AG10803 (cell line): ENCODE measurements at places on chromosomes 12 and 14.

- DNase-seq: no peak
Observed at GRCh38 chr12:121511916-121512315, 68.9 kb downstream of the KDM2B start.

DNA sequence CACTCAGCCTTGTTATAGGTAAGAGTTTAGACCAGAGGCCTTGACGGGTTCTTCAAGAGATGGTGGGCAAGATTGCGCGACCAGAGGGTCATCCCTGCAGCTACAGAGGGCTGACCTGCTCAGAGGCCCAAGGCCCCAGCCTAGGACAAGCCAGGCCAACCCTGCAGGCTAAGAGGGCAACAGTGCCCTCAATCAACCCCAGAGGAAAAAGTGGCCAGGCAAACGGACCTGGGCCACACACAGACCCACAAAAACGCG, 1.3 kb downstream of the SSH1 start:
- no peak for DNase-seq

GRCh38 chr14:81385886-81386285, 14.2 kb downstream of the STON2 start:
- no peak for DNase-seq

DNA sequence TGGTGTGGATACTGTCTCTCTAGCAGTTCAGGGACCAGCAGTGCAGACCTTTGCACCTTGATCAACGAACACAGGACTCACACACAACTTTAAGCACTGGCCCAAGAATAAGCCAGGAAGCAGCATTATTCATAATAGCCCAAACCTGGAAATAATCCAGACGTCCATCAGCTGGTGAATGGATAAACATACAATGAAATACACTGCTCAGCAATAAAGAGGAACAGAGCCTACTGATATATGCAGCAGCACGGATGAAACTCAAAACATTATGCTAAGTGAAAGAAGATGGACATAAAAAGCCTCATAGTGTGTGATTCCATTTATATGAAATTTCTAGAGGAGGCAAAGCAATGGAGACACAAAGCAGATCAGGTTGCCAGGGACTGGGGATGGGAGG, 303.9 kb upstream of the FKBP4 start:
- DNase-seq: no peak

GRCh38 chr14:69073915-69074314, 79.0 kb downstream of the DCAF5 start:
- DNase-seq: no peak

GRCh38 chr12:63922474-63922873, 78.0 kb downstream of the SRGAP1 start:
- DNase-seq: peak; percentile 97

DNA sequence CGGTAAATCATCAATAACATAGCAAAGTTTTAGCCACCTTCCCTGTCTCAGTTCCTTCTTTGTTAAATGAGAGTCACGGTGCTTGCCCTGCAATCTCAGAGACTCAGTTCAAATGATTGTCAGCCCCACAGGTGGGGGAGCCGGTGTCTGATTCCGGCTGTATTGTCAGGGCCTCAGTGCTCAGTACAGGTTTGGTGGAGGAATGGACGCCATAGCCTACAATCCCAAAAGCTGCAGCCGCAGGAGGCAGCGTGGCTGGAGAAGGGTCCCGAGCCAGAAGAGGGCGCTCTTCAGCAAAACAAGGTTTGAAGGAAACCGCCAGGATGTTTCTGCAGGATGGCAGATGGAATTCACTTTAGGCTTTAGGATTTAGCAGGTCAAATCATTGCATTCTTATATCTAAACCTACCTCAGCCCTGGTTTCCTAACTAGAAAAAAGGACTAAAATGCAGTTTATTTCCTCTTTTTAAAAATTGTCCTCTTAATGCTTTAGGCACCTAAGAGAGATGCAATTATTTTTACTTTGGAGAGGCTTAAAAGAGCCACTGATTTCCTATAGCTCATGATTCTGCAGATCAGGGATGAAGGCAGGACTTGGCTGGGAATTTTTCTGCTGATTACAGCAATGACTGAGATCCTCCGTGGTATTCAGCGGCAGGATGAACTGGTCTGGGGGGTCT, 29.2 kb downstream of the FOS start:
- peak; percentile 77 for DNase-seq

DNA sequence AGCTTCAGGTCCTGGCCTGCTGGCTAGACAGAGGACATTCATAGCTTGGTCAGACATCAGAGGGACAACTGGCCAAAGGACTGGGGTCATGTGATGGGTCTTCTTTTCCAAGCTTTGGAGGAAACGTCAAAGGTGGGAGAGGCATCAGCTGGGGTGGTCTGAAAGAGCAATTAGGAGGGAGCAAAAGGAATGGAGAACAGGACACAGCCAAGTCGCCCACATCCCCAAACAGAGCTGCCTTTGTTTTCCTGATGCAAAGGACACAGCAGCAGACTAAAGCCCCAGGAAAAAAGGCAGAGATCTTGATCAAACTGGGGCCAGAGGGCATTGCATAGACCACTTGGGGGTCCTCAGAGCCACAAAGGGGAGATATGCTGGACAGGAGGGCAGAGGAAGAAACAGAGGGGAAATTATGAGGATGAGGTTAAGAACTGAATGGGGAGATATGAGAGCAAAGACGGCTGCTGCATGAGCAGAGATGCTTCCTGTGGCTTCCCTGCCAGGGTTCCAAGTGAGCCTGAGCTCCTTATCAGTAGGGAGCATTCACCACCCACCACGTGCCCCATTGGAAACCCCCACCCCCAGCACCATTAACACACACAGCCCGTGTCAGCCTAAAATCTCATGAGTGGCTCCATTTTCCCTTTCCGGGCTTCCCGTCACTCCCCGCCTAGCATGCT, 62.4 kb downstream of the ANO2 start:
- DNase-seq: no peak

DNA sequence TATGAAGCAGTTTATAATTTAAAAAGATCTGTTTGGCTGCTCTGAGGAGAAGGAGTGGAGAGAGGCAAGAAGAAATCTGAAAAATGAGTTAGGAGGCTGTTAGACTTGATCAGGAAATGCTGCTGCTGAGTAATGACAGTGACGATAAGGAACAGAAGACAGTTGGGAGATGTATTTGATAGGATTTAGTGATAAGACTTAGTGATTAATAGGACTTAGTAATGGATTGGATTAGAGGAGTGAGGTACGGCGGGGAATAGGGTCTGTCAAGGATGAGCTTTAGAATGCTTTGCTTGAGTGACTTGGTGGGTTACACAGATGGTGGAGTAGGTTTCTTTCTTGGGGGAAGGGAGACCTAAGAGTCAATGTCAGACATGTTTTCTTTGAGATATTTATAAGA, 31.7 kb downstream of the UNC79 start:
- no peak for DNase-seq

GRCh38 chr14:29757188-29757680, 170.4 kb downstream of the PRKD1 start:
- DNase-seq: no peak

DNA sequence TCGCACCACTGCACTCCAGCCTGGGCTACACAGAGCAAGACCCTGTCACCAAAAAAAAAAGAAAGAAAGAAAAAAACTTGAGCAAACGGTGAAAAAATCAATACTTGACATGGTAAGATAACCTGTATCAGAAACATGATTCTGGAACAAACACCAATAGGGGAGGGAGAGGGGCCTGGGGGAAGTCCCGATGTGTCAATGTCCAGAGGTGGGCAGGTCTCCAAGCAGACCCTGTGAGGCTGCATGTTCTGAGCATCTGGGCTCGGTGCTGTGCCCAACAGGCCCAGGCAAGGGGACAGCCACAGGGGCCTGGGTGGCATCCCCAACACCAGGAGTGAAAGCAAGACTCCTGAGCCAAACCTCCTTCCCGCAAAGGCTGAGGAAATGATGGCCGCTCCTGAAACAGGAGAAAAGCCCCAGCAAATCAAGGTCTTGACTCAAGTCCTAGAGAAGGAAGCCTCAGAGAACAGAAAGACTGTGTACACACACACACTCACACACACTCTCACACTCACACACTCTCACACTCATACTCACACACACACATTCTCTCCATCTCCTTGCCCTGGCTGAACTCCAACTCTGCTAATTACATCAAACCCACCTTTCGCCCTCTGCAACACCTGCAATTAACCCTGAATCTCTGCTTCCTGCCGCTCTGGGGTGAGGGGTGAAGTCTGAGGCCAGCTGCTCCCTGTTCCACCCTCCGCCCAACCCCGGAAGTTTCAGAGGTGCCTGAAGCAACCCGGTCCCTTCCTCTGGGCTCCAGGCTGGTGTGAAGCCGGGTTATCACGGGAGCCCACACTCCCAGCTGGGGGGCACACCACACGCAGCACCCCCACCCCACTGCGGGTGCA, 20.4 kb downstream of the CCDC88C start:
- DNase-seq: no peak

DNA sequence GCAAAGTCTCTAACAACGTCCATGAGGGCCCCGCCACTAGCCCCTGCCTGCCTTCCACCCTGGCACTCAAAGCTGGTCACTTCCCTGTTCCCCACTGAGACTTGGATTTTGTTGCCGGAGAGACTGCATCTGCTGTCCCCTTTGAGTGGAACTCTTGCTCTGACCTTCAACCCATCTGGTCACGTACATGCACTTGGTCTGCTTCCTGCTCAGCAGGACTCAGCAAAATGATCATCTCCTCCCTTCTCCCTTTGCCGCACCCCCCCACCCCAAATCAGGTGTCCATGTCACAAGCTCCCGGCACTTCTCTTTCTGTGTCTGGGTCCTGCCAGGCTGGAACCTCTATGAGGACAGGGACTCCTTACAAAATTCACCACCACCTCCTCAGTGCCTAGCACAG, 180.9 kb downstream of the CHST11 start:
- no peak for DNase-seq

GRCh38 chr12:44117337-44117736, 281.5 kb downstream of the TMEM117 start:
- peak; percentile 11 for DNase-seq

DNA sequence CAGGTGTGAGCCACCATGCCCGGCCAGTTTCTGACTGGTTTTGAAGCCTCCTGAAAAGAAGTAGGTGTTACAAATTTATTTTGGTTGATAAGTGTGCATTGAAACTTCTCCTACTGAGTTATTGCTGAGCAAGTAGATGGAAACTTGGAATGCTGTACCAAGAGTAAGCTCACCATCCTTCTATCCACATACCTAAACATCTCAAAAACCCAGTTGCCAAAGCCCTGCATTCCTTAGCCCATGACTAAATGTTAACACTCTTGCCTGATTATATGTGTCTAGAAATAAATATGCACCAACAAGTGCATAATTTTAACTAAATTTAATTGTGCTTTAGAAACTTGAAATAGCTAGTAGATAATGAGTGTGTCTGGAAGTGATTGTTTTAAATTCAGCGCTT, 357.8 kb downstream of the DUSP6 start:
- peak; percentile 60 for DNase-seq

DNA sequence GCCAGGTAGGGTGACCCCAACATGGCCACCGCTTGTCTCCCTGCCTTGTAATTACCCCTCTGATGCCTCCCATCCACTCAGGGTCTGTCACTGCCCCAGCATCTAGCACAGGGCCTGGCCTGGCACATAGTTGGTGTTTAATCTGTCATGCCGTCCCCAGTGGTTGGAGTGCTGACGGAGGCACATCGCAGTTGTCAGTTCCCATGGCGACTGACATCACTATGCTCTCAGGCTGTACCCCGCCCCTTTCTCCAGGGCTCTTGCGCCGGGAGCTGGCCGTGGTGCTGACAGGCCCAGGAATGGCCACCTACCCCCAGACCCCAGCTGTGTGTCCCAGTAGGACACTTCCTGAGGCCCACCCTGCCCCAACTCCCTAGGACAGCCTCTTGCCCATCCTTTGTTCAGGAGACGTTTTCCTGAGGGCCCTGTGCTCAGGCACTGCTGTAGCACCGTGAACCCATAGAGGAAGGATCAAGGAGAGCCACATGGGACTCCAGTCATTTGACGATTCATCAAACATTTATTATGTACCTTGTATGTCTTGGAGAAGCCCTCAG, 23.0 kb downstream of the FAM222A start:
- peak; percentile 18 for DNase-seq

- DNase-seq: no peak
Observed at GRCh38 chr14:95231966-95232633, 74.8 kb upstream of the DICER1 start.

GRCh38 chr12:121288986-121289385, 7.5 kb downstream of the CAMKK2 start:
- DNase-seq: no peak

DNA sequence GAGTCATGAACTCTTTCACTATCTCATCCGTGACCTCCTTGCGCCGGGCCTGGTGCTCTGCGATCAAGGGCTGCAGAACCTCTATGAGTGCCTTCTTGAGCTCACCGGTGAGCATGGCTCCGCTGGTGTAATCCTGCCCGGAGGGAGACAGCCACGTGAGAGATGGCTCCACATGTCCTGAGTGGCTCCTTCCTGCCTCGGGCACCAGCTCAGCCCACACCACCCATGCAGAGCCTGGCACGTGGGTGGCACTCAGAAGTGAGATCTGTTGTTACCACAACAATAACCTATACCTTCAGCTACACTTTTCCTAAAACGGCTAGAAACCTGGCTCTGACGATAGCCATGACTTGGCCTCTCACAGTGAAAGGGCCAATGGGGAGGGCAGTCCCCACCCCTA, 11.8 kb downstream of the SLC25A47 start:
- DNase-seq: no peak

- no peak for DNase-seq
Observed at GRCh38 chr14:101178184-101179072, 274.9 kb upstream of the RTL1 start.

DNA sequence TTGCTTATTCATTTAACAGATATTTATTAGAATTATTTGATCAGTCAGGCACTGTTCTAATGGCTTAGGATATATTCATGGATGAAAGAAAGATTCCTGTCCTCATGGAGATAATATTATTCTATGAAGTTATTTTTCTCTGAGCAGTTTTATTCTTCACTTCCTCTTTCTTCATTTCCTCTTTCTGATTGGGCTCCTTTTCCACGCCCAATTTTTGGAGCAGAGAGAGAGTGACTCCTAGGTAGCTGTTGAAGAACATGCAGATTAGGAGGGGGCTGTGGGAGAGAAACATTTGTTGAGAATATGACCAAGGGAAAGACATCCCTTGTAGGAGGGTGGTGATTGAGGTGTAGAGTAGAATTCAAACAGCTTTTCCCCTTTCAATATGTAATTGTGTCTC, 6.0 kb upstream of the YARS2 start:
- DNase-seq: no peak

- no peak for DNase-seq
Observed at GRCh38 chr14:34015383-34015782, 64.5 kb upstream of the EGLN3 start.

- DNase-seq: no peak
Observed at GRCh38 chr12:16668198-16668597, 62.2 kb upstream of the LMO3 start.

DNA sequence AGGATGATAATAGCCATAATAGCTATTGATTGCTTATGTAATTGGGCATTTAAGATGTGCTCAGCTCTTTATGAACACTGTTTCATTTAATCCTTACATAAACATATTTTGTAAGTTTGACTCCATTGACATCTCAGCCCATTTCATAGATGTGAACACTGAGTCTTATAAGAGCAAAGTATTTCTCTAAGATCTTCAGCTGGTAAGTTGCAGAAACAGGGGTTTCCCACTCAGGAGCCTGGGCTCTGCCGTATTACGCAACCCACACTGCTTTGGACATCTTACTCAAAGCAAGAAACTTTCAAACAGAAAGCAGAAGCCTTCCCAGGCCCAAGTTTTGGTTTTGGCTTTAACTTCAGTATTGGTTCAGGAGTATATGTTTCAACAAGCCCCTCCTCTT, 705.1 kb downstream of the MED13L start:
- peak; percentile 21 for DNase-seq
